Kidney epithelial cell (primary cell): ENCODE measurements at places on chromosomes 6 and 20. TPM values are rescaled to one million over a fixed set of nuclear protein-coding genes. Genes with fewer than 3 reads are reported as not detected.

- DNase-seq = no peak
Measured at GRCh38 chr20:49230021-49230420, 10.8 kb downstream of the DDX27 start.

DNA sequence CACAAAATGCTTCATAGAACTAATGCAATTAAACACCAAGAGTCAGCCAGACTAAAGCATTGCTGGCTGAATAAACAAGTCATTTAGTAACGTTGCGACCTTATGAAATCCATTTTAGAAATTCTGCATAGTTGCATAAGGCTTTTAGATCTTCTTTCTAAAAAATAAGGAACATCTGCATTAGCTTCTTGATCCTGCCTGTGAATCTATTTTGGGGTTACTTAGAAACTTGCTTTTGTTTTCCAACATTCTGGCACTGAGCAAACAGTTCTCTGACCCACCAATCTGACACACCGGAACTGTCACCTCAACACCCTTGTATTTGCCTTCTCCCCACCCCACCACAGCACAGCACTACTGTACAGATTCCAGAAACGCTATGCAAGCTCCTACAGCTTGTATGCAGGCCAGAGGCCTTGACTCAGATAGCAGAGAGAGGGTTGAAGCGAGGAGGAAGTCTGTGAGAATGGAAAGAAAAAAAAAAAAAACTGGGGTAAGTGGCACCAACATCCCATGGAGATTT is 55.0 kb downstream of the KIF13A start:
- no peak for DNase-seq

GRCh38 chr6:24599686-24600399 is 46.1 kb downstream of the KIAA0319 start:
- no peak for DNase-seq

- DNase-seq = no peak
Measured at GRCh38 chr6:145318952-145319351, 416.4 kb downstream of the EPM2A start.

DNA sequence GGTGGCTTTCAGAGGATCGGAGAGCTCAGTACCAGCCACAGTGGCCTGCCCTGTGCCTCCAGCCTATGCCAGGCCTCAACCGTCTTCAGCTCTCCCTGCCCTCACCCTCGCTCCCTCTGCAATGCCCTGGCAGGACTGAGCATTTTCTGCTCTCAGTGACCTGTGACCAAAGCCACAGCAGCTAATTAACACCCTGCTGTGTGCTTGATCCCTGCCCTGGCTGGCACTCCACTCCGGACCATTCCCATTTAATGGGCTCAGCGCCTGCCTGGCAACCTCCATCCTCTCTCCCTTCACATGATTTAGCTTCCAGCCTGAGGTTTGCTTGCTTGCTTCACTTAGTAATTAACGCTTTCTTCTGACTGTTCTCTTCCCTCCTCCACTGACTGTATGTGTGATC is 287.5 kb downstream of the LRFN2 start:
- no peak for DNase-seq

DNA sequence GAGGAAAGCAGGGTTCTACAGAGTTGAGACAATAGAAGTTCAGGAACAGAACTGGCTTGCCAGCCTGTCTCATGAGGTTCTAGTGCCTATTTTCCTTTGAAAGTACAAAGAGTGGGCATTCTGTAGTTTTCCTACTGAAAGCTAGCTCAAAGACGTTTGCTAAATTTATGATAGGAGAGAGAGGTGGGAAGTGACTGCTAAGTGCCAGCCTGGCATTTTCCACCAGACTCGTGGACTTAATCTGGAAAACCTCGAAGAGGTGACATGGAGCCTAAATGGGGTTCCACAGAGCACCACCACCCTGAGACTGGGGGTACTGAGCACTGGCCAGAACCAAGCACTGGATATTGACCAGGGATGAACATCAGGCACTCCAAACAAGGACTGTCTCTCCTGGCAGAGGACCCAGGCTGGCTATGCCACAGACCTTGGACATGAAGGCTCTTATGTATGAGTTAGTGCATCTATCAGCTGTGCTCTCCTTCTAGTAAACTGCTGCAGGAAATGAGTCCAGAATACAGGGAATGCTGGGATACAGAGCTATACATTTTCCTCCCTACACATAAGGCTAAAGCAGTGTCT is 7.1 kb downstream of the PEX6 start:
- DNase-seq = no peak

- no peak for DNase-seq
Measured at GRCh38 chr20:57849121-57849520, 139.3 kb upstream of the PMEPA1 start.

- peak; percentile 89 for DNase-seq
Measured at GRCh38 chr6:1287103-1287591, 24.8 kb upstream of the FOXQ1 start.

DNA sequence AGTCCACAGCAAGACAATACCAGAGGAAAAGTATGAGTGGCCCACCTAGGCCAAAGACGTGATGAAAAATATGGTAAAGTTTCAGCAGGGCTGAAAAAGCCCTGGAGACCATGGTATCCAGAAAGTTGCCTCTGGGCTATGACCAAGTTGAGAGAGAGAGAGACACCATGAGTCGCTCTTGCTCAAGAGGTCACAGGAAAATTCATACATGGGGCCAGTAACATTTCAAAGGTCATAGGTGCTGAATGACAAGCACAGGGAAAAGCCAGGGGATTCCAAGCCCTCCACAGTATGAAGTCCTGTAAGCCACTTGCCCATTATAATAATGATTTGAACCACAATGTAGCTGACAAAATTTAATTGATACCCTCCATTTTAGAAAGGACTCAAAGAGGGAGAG is 657.7 kb upstream of the CITED2 start:
- DNase-seq = no peak

DNA sequence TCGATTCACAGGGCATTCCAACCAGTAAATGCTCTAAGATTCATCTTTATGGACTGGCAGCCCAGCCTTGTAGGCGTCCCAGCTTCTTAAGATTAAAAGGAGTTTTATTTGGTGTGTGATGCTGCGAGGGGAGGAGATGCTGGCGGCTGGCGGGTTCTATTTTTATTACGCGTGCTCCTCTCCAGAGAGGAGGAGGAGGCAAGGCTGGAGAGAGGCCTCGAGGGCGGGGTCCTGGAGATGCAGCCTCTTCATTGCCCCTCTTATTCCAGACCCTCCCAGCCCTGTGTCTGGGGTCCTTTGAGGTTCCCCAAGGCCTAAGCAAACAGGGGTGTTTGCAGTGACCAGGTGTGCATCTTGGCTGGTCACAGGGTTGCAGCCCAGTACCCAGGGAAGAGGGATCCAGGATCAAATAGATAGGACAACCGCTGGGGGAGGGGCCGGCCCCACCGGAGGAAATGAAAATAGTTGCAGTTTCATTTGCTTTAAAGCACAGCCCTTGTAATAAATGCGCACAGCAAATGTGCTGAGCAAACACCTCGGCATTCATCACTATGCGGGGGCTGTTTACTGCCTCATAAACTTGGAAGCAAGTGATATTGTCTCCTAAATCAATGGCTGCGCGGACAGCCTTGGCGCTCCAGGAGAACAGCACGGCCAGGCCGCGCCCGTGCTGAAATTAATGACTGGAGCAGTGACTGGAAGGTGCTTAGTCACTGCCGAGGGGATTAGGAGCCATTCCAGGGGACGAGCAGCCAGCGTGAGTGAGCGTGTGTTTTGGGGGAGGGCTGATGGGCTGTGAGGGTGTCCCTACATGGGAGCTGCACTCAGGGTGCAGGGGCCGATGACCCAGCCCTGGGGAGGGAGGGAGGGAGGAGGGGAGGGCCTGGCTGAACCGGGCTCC is 83.0 kb downstream of the TMEM242 start:
- no peak for DNase-seq

DNA sequence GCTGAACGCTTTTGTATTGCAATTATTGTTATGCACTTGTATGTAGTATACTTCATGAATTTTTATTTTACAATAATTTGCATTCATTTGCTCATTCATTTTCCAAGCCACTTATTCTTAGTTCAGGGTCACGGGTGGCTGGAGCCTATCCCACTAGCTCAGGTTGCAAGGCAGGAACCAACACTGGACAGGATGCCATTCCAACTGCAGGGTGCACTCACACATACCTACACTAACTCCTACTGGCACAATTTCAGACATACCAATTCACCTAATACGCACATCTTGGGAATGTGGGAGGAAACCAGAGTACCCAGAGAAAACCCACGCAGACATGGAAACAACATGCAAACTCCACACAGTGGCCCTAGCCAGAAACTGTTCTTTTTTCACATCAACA is 61.8 kb downstream of the LMBRD1 start:
- peak; percentile 18 for DNase-seq

Gene MYH7B
- 0.04 and 0.21 TPM in 2 replicates for total RNA-seq

Gene SFTA2
- total RNA-seq = 1.0 TPM in 1 of 2 replicates, not detected in the other

Gene TFAP2C
- total RNA-seq = 0.17 and 0.41 TPM in 2 replicates

Gene SLC16A10
- total RNA-seq = 1.0 and 1.4 TPM in 2 replicates

Gene RIPPLY2
- not detected in 2 replicates for total RNA-seq

Gene ESR1
- total RNA-seq = not detected in 2 replicates

Gene GGT7
- 8.4 and 12.5 TPM in 2 replicates for total RNA-seq

Gene SLC2A10
- 11.9 and 13.3 TPM in 2 replicates for total RNA-seq
